Activated CD4-positive, CD25-positive, alpha-beta regulatory T cell treated with anti-CD3 and anti-CD28 coated beads, Interleukin-2, amount 50 U/mL, for 24 hours (primary cell): ENCODE measurements at places on chromosomes 2 and 18.
A peak's percentile ranks its signal among the peaks of the same experiment; 100 is the strongest.

DNA sequence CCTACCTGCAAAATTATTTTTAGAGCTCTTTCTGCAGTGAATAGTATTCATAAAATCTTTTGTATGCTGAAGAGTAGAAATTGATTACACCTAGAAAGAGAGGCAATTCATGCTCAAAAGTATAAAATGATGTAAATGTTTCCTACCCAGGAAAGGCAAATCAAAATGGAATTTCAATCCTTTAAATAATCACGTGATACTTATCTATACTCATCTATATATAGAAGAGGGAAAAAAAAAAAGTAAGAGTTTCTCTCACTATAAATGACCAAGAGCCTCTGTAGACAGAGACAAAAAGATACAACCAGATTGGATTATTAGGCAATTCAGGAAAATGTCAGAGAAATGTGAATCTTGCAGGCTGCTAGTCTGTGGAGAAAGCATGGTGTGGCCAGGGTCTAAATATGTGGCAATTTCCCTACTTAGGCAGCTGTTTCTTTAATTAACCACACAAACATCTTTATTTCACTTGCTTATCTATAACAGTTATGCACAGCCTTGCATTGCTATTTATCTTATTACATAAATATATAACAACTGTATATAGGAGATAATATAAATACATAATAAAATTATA, 39.5 kb downstream of the METTL8 start:
- no peak for ATAC-seq

- ATAC-seq: peak; percentile 92
Measured at GRCh38 chr18:63788447-63789096, 13.4 kb downstream of the SERPINB7 start.

- no peak for ATAC-seq
Measured at GRCh38 chr2:120398996-120399888, 53.3 kb downstream of the INHBB start.

GRCh38 chr2:67984600-67984999, 78.2 kb downstream of the C1D start:
- no peak for ATAC-seq

DNA sequence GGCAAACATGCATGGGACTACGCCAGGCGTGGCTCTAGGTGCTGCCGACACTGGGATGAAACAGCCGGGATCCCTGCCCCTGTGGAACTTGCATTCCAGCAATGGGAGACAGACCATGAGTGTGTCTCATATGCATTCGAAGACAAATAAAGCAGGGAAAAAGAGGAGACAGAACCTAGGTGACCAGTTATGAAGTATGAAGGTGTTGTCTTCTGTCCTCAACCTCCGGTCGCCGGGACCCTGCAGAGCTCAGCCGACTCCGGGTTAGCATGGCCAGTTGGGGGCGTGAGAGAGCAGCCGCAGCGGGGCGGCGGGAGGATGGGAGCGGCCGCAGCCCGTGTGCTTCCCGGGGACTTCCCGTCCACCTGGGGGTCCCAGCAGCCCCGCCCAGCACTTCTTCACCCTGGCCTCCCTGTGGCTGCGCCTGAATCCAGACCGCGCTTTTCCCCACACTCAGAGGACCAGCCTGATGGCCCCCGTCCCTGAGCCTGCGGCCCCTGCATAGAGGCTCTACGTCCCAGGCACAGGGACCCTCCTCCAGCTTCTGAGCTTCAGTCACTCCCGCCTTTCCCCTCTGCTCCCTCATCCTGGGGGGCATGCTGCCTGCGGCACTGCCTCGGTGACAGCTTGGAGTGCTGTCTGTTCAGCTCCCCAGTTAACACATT, 11.4 kb downstream of the ID2 start:
- no peak for ATAC-seq

DNA sequence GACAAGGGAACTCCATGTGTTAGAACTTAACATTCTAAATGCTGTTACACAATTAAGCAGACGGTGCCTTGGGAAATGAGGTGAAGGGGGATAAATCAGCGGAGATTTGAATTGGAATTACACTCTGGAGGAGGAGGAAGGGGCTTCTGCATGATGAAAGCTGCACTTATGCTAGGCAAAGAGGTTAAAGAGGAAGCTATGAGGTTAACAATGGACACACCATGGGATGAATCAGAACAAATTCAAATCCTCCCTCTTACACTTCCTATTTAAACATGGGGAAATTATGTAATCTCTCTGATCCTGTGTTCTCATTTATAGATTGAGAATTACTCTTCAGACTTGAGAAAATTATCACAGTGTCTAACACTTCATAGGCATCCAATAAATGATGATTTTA, 121.5 kb upstream of the SIX2 start:
- no peak for ATAC-seq
